ENCODE measurements at places on chromosomes 7 and 10.

DNA sequence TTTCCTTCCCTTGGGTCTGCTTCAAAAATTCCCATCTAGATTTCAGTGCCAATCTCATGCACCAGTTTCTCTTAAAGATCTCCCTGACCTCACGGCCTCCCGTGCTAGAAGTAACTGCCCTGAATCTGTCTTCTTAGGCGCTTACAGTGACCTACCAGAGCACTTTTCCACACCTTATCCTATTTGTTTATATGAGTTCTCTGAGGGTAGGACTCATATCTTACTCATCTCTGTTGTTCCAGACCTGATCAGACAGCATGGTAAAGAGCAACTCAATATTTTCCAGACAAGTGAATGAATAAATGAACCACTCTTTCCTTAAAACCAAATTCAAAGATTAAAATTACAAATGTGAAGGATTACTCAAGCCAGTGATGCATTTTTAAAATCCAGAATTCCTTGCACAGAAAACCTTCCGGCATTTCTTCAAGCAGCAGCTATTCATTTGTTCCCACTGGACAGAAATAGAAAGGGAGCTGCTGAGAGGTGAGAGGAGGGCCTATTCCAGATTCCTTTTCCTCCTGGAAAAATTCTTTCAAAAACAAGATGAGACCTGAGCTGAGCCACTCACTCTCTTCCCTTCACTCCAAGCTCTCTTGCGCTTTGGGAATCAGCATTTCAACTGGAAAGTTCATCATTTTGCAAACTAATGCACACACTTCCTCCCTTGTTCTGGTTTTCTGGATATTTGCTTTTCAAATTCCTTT lies 94.6 kb downstream of the ELMO1 start:
- DNase-seq, result no peak

- no peak for DNase-seq
These were observed 172.2 kb downstream of the SLIT1 start for GRCh38 chr10:97013568-97013967.

GRCh38 chr10:87519582-87519981 lies 14.9 kb downstream of the MINPP1 start:
- no peak for DNase-seq

DNA sequence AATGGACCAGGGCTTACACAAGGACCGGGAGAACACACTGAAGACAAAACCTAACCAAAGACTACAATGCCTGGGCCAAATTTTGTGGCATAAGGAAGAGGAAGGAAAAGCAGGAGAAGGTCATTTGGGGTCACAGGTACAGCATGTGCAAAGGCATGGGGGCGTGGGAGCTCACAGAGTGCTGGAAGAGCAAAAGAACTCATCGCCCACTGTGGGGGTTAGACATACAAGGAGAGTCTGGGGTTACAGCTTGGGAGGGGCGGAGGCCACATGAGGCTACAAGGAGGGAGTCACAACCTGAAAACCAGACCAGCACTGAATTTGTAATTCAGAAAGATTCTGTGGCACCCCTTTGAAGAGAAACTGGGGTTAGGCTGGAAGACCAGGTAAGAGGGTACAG lies 9.7 kb downstream of the PUS7 start:
- no peak for DNase-seq

- DNase-seq, result no peak
These were observed at the start of gene KIAA1217 for GRCh38 chr10:24208661-24209431. Gene KIAA1217, plus strand, starts transcription at chr10:24209138. Its CDS starts 56 bp downstream, at chr10:24209194.

GRCh38 chr10:79628083-79628482 lies 17.3 kb downstream of the SFTPA1 start:
- no peak for DNase-seq

DNA sequence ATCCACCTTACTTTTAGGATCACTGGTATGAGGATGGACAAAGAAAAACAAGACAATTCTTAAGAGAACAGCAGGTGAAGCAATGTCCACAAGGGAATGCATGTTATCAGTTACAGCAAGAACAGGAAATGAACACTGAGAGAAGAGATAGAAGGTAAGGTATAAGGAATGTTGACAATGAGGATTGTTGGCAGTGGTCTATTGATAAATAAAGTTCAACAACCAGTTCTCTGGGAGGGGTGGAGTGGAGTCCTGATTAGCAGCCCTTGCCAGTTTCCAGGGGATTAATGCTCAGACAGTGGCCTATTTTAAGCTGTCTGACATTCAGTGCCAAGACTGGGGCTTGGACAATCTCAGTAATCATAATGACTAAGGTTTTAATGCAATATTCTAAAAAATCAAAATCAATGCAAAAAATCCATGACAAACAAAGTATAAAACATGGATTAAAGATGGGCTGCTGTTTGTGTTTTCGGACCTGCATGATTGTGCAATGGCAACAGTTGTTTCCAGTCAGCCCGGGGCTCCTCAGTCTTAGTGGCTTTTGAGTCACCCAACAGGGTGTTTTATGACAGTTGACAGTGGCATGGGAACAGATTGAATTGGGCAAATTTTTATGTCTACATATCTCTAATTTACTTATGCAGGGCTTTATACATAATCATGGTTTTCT lies 13.8 kb upstream of the AKR1B1 start:
- DNase-seq, result no peak

- DNase-seq, result no peak
These were observed 187.6 kb upstream of the KLF14 start for GRCh38 chr7:130921391-130922180.

DNA sequence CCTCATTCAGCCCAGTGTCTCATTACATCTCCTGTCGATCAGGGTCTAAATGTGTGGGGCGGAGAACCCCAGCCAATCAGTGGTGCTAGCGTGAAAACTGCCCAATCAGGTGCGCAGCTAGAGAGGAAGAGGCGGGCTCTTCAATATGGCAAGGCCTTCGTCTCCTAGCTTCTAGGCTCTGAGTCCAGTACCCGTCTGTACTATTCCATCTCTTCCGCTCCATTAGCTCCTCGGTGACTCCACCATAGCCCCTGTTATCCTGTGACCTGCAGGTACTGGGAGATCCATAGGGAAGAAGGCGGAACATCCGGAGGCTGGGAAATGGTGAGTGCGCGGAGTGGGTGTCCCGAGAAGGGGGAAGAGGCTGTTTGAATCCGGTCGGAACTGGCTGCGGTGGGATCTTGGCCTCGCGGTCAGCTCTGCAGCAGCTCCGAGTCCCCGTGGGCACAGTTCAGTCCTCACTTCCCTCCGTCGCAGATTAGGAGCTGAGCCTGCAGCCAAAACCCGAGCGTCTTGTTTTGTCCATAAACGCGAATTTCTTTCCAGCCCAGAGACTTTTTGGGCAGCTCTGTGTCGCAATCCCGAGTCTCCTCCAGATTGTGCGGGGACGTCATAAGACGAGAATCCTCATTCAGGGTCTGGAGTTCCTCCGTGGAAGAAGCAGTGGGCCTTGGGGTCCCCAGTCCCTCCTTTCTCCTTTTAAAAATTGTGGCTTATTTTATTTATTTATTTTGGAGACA lies at the start of gene ZNF727:
TSS of gene ZNF727 (plus strand) at position 134 of the 740 bp plus-strand sequence. CDS start at position 322, 188 bp downstream.
- no peak for DNase-seq

DNA sequence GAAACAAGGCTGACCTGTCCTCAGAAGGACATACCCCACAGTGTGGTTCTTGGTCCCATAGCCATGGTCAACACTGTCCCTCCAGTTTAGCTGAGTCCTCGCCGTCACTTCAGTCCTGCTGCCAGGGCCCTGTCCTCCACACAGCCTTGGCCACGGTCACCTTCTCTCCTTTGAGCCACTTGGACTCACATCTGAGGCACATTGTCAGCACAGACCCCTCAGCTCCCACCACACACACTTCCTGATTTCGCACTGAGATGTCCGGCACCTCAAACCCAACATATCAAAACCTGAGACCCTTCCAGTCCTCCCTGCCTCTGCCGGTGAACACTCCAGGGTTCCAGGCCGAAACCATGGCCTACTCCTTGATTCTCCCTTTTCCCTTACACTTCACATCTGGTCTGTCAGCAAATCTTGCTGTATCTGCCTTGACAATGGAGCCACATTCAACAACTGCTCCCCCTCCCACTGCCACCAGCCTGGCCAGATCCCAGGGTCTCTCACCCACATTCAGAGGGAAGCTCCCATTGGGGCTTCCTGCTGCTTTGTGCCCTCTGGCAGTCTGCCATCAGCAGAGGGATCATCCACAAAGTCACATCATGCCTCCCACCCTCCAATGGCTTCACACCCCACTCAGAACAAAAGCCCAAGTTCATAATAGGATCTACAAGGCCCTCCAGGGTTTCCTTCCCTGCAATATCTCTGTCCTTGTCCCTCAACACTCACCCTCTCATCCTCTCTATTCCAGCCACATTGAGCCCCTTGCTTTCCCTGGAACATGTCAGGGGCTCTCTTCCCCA lies 219.6 kb upstream of the SHH start:
- DNase-seq, result no peak

- no peak for DNase-seq
These were observed 73.5 kb downstream of the TBXAS1 start for GRCh38 chr7:139902436-139903102.

GRCh38 chr7:83849131-83849530 lies 200.2 kb upstream of the SEMA3E start:
- DNase-seq, result peak; percentile 57

DNA sequence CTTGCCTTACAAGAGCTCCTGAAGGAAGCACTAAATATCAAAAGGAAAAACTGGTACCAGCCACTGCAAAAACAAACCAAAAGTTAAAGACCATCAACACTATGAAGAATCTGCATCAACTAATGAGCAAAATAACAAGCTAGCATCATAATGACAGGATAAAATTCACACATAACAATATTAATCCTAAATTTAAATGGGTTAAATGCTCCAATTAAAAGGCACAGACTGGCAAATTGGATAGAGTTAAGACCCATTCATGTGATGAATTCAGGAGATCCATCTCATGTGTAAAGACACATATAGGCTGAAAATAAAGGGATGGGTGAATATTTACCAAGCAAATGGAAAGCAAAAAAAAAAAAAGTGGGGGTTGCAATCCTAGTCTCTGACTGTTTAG lies 29.6 kb downstream of the COG5 start:
- no peak for DNase-seq

DNA sequence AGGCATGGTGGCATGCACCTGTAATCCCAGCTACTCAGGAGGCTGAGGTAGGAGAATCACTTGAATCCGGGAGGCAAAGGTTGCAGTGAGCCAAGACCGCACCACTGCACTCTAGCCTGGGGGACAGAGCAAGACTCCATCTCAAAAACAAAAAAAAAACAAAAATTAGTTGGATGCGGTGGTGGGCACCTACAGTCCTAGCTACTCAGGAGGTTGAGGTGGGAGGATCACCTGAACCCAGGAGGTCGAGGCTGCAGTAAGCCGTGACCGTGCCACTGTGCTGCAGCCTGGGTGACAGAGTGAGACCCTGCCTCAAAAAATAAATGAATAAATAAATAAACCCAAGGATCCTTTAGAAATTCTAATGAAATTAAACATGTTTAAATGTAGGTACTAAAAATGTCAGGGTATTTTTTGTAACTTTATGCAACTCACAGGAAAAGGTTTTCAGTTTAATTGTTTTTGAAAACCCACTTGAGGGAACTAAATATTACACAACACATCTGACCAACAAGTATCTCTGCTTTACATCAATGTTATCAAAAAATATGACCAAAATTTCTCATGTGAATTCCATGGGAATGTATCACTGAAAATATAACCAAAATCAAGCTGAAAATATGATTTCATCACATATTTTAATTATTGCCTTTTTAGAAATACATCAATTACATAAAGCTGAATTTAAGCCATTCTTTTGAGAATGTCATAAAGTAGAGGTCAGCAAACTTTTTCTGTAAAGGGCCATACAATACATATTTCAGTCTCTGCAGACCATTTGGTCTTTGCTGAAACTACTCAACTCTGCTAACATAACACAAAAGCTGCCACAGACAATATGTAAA lies 23.9 kb downstream of the UPF2 start:
- DNase-seq, result no peak

DNA sequence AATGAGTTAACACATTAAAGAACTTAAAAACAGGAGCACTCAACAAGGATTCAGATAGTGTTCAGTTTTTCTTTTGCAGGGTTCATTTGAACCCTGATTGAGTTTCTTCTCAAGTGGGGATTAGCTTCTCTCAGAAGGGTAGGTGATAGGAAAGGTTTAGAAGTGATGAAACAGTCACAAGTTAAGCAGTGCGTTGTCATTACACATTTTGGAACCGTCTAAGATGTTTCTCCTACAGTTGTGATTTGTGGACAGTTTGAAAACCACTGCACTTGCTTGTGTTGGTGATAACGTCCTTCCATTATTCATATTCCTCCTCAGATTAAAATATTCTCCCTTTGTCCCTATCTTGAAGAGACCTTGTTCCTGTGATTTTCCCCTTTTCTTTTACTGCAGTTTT lies 2.7 kb downstream of the STMP1 start:
- DNase-seq, result no peak

DNA sequence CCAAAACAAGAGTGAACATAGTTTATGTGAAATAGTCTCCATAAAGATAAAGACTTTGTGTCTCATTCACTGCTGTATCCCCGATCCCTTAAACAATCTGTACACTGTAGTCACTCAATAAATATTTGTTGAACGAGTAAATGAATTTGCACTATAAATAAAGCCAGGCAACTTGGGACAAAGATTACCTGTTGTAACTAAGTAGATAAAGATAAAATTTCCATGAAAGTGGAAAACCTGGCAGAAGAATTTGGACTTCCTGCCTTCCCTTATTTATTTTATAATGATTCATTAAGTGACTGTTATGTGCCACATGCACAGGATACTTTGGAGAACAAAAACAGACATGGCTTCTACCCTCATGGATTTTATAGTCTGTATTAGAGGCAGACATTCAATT lies 277.7 kb upstream of the KAT6B start:
- DNase-seq, result no peak

DNA sequence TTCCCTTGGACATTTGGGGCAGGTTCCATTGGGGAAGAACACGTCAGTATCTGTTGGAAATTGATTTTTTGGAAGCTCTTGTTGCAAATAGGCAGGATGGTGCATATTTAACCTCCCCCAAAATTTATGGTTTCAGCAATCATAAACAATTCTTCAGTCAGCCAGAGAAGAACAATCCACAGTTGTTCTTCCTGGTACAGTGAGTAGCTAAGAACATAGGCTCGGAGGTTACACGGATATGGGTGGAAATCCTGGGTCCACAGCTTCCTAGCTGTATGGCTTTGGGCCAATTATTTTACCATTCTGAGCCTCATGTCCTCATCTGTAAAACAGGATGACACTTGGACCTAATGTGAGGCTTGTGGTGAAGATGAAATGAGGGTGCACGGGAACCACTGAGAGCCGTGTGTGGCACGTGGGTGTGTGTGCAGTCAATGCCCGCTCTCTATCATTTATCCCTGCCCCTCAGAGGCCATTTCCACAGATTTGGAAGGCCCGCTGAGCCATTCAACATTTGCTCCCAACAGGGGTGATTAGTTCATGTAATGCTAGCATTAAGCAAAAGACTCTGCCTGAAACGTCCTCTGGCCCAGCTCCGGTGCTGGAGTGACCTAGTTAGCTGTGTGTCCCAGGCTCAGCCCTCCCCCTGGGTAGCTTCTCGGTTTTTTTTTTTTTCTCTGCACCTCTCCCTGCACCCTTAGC lies 9.7 kb downstream of the CAMK1D start:
- no peak for DNase-seq

DNA sequence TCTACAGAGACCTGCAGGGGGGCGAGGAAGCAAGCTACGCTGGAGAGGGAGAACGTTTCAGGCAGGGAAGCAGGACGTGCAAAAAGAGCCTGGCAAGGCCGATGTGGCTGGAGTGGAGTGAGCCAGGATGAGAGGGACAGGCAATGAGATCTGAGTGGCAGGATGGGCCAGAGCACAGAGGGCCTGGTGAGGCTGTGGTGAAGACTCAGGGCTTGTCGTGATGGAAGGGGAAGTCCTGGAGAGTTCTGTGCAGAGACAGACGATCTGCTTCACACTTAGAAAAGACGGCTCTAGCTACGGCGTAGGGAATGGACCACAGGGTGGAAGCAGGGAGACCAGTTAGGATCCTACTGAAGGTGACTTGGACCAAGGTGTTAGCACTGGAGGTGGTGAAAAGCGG lies 87.0 kb downstream of the SH3PXD2A start:
- DNase-seq, result no peak
